ENCODE measurements at places on chromosomes 1 and 21. TPM values are rescaled to one million over a fixed set of nuclear protein-coding genes. Genes with fewer than 3 reads are reported as not detected.

- H3K36me3 ChIP-seq: no peaks in the 10 kb centered on the region
- H3K27ac ChIP-seq: no peak overlapping the region
- no peak overlapping the region for H3K4me3 ChIP-seq
- peaks cover 59% of the 10 kb centered on the region for H3K27me3 ChIP-seq
Observed at GRCh38 chr1:85584264-85584781, 3.8 kb downstream of the CCN1 start.

DNA sequence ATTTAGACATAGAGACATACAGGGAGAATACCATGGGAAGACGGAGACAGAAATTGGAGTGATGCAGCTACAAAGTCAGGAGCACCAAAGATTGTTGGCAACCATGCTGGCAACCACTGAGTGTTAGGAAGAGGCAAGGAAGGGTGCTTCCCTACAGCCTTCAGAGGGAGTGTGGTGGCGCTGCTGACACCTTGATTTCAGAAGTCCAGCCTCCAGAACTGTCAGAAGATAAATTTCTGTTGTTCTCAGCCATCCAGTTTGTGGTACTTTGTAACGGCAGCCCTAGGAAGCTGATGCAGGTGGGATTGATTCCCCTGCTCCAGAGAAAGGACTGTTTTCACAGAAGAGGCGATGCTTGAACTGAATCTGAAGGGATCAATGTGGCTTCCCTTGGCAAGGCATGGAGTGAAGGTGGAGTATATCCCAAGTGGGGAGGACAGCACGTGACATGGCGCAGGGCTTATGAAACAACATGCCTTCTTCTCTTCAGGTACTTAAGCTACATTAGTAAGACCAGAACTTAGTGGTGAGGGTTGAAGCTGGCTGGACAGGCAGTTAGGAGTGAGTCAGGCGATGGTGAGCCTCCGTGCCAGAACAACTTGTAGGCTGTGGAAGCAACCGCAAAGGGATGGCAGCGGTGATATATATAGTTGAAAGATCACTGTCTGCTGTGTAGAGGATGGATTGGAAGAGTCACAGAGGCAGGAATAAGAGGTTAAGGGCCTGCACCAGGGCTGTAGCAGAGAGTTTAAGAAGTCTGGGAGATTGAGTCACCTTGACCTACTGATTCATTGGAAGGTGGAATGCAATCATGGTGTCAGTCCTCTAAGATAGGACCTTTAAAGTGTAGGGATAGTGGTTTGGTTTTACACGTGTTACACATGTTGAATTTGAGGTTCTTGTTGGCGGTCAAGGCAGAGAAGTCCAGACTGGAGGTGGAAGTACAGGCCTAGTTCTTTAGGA lies 2.1 kb downstream of the LEPR start:
- peaks cover under 1% of the 10 kb centered on the region for H3K27me3 ChIP-seq
- no peak overlapping the region for H3K4me3 ChIP-seq
- H3K36me3 ChIP-seq: peaks cover 23% of the 10 kb centered on the region
- no peak for DNase-seq
- H3K4me1 ChIP-seq: peaks cover 25% of the 10 kb centered on the region

Gene GPR161
- total RNA-seq: 0.51 TPM

- peak overlapping the region; percentile 34 for H3K27ac ChIP-seq
- DNase-seq: no peak
- no peaks in the 10 kb centered on the region for H3K27me3 ChIP-seq
- peaks cover 38% of the 10 kb centered on the region for H3K4me1 ChIP-seq
Observed at GRCh38 chr1:155983191-155984024, 5.1 kb upstream of the ARHGEF2 start.

GRCh38 chr1:110561596-110561995 lies 42.6 kb upstream of the KCNA10 start:
- no peak for DNase-seq
- peaks cover 36% of the 10 kb centered on the region for H3K27me3 ChIP-seq
- H3K4me1 ChIP-seq: no peaks in the 10 kb centered on the region
- H3K4me3 ChIP-seq: no peak overlapping the region
- no peaks in the 10 kb centered on the region for H3K36me3 ChIP-seq
- H3K27ac ChIP-seq: no peak overlapping the region

Gene CDCP2
- total RNA-seq: not detected

DNA sequence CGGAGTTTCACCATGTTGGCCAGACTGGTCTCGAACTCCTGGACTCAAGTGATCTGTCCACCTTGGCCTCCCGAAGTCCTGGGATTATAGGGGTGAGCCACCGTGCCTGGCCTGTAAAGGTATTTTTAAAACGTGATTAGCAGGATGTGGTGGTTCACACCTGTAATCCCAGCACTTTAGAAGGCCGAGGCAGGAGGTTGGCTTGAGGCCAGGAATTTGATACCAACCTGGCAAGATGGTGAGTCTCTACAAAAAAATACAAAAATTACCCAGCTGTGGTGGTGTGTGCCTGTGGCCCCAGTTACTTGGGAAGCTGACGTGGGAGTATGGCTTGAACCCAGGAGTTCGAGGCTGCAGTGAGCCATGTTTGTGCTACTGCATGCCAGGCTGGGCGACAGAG lies 43.3 kb upstream of the SOD1 start:
- no peak for DNase-seq
- H3K27ac ChIP-seq: no peak overlapping the region
- no peak overlapping the region for H3K4me3 ChIP-seq
- peaks cover 3% of the 10 kb centered on the region for H3K27me3 ChIP-seq
- H3K4me1 ChIP-seq: peaks cover 5% of the 10 kb centered on the region

DNA sequence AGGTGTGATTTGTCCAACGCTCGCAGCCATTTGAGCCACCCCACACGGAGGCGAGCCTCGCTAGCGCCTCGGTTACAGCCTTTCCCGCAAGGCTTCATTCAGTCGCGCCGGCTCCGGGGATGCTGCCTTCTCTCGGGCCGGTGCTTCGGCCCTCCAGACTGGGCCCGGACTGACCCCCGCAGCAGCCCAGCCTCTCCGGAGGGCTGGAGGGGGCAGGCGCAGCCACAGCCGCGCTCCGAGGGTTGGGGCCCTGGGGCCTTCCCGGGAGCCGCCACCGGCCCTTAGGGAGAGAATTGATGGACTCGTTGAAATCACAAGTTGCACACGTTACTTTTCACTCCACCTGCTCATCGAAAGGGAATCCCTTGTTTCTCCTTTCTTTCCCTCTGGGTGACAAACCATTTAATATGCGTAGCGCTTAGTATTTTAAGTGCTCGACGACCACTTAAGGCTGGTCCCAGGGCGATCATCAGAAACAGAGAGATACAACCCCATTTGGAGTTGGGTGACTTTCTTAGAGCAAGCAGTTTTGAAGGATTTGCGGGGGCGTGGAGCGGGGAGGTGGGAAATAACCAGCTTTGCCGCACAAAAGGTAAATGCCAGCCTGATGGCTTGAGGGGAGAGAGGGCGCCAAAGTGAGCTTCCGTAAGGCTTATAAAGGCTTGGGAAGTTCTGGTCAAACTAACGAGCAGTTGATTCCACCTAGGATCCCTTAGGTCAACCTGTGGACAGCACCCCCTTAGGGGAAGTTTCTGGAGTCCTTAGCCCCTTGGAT lies 24.6 kb upstream of the ENAH start:
- H3K27me3 ChIP-seq: peaks cover 42% of the 10 kb centered on the region
- no peak overlapping the region for H3K4me3 ChIP-seq
- H3K27ac ChIP-seq: no peak overlapping the region
- DNase-seq: no peak
- H3K4me1 ChIP-seq: no peaks in the 10 kb centered on the region
- H3K36me3 ChIP-seq: no peaks in the 10 kb centered on the region

Gene TRAF3IP3
- 392 TPM for total RNA-seq

Gene GSTM1
- total RNA-seq: 94.2 TPM

- no peak overlapping the region for H3K27ac ChIP-seq
- no peaks in the 10 kb centered on the region for H3K4me1 ChIP-seq
- H3K36me3 ChIP-seq: no peaks in the 10 kb centered on the region
- DNase-seq: no peak
Observed at GRCh38 chr1:226616636-226617035, 68.1 kb downstream of the STUM start.

GRCh38 chr1:162161916-162162550 lies 92.5 kb downstream of the NOS1AP start:
- no peak for DNase-seq
- peaks cover 22% of the 10 kb centered on the region for H3K27me3 ChIP-seq
- no peak overlapping the region for H3K27ac ChIP-seq

DNA sequence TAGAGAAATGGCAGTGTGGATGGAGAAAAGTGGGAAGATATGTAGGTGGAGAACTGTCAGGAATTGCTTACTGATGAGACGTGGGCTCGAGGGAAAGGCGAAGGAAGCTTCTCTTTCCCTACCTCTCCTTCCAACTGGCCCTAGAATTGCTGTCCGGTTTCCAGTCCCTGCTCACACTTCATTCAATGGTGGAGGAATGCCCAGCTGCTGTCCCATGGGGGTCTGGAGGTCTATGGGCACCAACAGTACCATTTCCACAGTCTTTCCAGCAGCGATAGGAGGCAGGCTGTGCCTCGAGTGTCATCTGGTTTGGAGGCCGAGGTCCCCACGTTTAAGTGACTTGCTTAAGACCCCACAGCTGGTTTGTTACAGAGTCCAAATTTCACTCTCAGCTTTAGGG lies 31.5 kb upstream of the CD1D start:
- peaks cover 20% of the 10 kb centered on the region for H3K4me1 ChIP-seq
- no peaks in the 10 kb centered on the region for H3K36me3 ChIP-seq
- H3K27ac ChIP-seq: peak overlapping the region; percentile 76
- H3K4me3 ChIP-seq: peak overlapping the region; percentile 94

DNA sequence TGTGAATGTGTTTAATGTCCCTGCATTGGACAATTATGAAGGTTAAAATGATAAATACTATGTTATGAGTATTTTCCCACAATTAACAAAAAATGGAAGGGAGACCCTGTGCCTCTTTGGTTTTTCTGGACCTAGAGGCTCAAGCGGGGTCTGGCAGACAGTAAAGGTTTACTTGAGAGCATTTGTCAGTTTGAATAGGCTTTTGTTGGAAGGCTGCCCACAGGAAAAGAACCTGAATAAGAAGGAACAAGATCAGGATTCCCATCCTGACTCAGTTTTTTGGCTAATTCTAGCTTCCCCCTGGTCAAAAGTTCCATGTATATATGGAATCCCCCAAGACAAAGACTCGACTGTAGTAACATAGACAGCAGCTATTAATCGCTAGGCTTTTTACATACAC lies 150.9 kb upstream of the JUN start:
- H3K27me3 ChIP-seq: no peaks in the 10 kb centered on the region
- H3K36me3 ChIP-seq: peaks cover 5% of the 10 kb centered on the region
- DNase-seq: no peak
- H3K4me1 ChIP-seq: peaks cover 38% of the 10 kb centered on the region
- H3K4me3 ChIP-seq: no peak overlapping the region

Gene KLHDC8A
- total RNA-seq: not detected

DNA sequence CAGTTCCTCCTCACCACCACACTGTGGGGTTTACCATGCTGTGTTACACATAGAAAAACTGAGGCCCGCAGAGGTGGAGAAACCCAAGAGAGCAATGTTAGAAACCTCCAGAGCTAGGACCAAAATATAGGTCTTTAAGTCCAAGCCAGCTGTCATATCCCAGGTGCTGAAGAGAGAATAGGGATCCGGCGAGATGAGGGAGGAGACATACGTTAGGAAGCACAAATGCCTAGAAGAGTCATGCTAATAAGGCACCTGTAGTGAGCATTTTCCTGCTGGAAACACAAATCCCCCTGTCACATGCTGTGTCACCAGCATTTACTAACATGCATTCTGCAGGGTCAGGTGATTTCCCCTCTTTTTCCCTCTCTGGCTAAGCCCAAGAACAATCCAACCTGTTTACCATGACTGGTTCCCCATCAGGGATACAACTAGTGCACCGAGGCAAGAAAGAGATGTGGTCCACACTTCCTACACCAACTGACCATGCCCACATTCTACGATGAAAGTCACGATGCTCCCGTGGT lies 168.6 kb upstream of the CAMK1G start:
- no peaks in the 10 kb centered on the region for H3K36me3 ChIP-seq
- no peak overlapping the region for H3K27ac ChIP-seq
- H3K4me3 ChIP-seq: no peak overlapping the region
- H3K4me1 ChIP-seq: peaks cover 2% of the 10 kb centered on the region
- H3K27me3 ChIP-seq: peaks cover 19% of the 10 kb centered on the region
- no peak for DNase-seq

Gene ZFP69
- total RNA-seq: 3.1 TPM

DNA sequence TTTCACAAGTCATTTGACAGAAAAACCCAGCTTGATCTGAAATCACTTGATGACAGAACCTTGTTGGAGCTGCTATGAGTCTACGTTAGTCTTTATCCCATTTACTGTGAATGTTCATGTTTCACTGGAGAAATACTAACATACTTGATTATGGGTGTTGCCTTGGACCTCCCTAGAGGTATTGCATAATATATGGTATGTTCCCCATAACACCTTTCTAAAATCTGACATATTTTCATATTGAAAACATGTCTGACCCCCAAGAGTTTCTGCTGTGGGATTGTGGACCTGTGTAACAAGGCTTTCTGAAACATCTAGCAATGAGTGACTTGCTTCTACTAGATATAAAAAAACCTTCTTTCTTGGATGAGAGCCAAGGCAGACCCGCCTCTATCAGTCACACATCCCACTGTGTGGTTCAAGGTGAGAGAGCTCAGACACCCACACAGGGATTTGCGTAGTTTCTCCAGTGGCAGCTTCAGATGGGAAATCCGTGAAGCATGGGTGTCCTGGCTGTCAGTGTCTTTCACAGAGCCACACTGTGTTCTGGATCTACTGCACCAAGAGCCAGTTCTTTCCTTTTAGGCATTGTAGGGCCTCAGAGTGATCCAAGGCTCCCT lies 4.6 kb downstream of the NENF start:
- peaks cover 23% of the 10 kb centered on the region for H3K4me1 ChIP-seq
- peaks cover 3% of the 10 kb centered on the region for H3K36me3 ChIP-seq
- no peak overlapping the region for H3K27ac ChIP-seq
- DNase-seq: no peak
- no peak overlapping the region for H3K4me3 ChIP-seq
- no peaks in the 10 kb centered on the region for H3K27me3 ChIP-seq

Gene OR2L8
- total RNA-seq: not detected

GRCh38 chr1:232990176-232991128 lies 40.0 kb downstream of the NTPCR start:
- peaks cover 13% of the 10 kb centered on the region for H3K4me1 ChIP-seq
- H3K36me3 ChIP-seq: peaks cover 40% of the 10 kb centered on the region
- no peak overlapping the region for H3K27ac ChIP-seq
- H3K4me3 ChIP-seq: no peak overlapping the region
- no peak for DNase-seq
- no peaks in the 10 kb centered on the region for H3K27me3 ChIP-seq

DNA sequence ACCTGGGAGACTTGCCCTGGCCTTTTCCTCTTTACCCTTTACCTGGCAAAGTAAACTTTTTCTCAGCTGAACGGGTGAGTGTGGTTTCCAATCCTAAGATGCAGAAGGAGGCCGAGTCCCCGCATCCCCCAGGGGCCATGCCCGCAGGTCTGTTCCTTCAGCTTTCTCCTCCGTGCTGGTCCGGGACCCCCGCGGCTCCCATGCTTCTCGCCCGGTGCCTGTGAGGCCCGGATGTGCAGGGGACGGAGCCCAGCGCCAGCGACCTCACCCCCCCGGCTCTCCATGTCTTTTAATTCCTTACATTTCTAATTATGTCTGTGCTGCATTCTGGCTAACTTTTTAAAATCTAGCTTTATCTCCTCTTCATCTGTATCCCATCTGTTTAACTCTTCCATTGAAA lies 21.5 kb upstream of the SCYL3 start:
- peak; percentile 48 for DNase-seq
- H3K36me3 ChIP-seq: no peaks in the 10 kb centered on the region
- H3K27ac ChIP-seq: no peak overlapping the region
- no peak overlapping the region for H3K4me3 ChIP-seq
- H3K4me1 ChIP-seq: peaks cover 8% of the 10 kb centered on the region

- DNase-seq: no peak
- no peak overlapping the region for H3K4me3 ChIP-seq
- H3K27ac ChIP-seq: no peak overlapping the region
- H3K4me1 ChIP-seq: no peaks in the 10 kb centered on the region
Observed at GRCh38 chr1:222105393-222105737, 363.5 kb upstream of the DUSP10 start.

Gene LENEP
- 1.4 TPM for total RNA-seq
